H9 (cell line): ENCODE measurements at places on chromosomes 4 and X. TPM values are rescaled to one million over a fixed set of nuclear protein-coding genes. Genes with fewer than 3 reads are reported as not detected.

- no peak for DNase-seq
Observed at GRCh38 chr4:161186750-161187149, 977.0 kb downstream of the FSTL5 start.

DNA sequence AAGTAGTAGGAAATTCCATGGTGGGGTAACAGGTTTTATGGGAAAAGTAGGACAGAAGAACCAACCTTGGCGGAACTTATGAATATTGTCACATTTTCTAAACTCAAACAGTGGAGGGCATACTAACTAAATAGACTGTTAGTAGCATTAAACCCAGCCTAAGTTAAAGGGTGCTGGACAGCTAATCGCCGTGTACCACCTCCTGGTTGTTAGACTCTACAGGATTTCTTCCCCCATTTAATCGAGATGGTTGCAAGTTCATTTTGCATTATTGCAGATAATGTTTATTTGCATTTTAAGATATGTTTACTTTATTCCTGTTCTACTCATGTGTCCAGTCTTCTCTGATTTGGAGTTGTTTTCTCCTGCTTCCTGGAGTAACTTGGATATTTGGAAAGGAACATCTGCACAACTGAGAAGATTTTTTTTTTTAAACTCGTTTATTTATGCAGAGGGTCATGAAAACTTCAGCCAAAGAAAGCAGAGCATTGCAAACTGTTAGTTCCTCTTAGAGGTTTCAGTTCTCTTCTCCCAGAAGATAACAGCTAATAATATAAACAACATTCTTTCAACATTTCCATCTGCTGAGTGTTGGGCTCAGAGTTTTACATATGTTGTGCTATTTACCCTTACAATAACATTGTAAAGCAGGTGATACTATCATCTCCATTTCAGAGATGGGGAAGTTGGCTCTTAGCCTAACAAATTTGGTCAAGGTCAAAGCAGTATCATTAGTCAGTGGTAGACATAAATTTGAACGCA lies 51.5 kb upstream of the TBC1D9 start:
- no peak for DNase-seq

DNA sequence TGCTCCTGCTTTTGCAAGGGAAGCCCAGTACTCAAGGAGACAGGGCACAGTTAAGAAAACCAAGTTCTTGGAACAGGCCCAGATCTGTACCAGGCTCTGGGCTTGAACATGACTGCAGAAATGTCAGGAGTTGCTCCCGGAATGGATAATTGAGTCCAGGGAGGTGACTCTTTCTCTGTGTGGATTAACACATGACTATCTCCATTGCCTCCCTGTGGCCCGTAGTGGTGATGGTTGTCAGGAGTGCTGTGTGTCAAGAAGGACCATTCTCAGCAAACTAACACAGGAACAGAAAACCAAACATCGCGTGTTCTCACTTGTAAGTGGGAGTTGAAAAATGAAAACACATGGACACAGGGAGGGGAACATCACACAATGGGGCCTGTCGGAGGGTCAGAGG lies 39.9 kb downstream of the CCKAR start:
- no peak for DNase-seq

DNA sequence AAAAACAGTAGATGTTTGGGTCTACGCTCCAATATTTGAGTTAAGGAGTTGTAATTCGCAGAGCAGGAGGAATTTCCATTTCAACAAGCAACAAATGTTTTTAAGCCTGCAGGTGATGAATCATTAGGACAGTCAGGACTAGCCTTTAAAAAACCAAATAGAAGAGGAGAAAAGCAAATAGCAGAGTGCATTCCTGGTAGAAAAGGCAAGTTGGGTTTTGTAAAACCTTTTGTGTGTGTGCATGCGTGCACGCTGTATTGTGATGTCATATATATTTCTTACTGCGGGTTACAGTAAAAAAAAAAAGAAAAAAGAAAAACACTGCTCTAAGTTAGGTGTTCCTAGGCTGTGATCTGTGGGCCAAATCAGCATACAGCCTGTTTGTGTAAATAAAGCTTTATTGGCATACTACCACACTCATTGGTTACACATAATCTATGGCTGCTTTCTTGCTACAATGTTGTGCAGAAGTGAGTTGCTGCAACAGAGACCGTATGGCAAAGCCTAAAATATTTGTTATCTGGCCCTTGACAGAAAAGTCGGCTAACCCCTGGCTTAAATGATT lies 135.6 kb downstream of the MID1 start:
- DNase-seq = no peak

DNA sequence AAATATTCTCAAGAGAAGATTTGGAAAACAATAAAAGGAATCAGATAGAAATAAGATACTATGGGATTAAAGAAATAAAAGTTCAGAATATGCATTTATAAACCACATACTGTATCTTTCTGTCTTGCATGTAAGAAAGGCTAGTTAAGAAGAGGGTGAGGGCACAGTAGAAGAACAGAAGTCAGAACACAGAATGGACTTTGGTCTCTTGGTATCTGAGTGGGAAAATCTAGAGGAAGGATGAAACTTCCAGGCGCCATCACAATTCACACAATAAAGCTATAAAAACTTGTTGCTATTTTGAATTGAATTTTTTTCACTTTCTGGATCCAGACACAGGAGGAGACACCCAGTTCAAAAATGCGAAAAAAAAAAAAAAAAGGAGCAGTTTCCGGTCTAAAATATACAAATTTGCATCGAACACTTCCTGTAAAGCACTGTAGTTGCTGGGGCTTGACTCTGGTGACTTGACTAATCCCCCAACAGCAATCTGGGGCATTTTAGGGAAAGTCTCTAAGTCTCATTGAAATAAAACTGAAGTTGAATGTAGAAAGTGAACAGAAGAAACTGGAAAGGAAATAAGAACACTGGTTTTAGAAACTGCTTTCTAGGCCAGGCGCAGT lies 8.1 kb upstream of the NAAA start:
- DNase-seq = no peak

DNA sequence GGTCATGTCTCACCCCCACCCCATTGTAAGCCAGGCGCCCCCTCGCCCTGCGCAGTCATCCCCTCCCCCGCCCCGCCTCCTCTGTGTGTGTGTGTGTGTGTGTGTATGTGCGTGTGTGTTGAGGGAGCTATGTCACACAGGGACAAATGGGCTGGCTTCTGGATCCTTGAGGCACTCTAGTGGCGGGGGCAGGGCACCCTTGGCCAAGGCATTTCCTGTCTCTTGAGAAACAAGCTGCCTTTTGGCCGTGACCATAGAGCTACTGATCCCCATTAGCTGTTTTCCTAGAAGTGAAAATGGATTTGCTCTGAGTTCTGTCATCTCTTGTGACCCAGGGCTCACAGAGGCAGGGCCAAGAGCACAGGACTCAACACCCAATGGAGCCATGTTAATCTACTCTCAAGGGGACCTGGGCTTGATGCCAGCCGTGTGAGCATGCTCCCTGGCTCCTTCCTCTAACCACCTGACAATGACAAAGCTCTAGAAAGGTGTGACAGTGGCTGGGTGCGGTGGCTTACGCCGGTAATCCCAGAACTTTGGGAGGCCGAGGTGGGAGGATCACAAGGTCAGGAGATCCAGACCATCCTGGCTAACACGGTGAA lies 162.5 kb upstream of the BCOR start:
- DNase-seq = no peak

The VEGFD gene
- total RNA-seq = 0.11 TPM in 1 of 2 replicates, not detected in the other

The KIT gene
- 6.7 and 6.9 TPM in 2 replicates for total RNA-seq
